ENCODE measurements at places on chromosomes 12 and 14. TPM values are rescaled to one million over a fixed set of nuclear protein-coding genes. Genes with fewer than 3 reads are reported as not detected.

CLEC6A gene
- 0.20 TPM for total RNA-seq

- peak; percentile 7 for DNase-seq
Measured at GRCh38 chr12:4116251-4117111, 157.1 kb upstream of the CCND2 start.

GRCh38 chr12:111439657-111440151, 34.0 kb downstream of the SH2B3 start:
- no peak for DNase-seq

TAS2R42 gene
- total RNA-seq, result not detected

ETNK1 gene
- total RNA-seq, result 24.0 TPM

DNA sequence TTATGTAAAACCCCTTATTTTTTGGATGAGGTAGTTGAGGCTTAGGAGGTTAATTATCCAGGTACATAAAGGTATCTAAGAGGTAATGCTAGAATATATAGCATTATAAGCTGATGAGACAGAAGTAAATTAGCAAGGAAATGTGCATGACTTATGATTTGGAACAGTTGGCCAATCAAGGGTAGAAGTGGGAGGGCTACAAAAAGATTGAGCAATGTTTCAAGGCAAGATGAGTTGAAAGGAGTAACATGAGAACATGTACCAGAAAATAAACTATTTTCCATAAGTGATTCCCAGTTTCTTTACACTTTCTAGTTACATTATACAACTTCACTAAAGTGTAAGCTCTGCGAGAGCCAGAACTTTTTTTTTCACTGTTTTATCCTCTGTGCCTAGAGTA, 290.9 kb downstream of the LRIG3 start:
- no peak for DNase-seq

KRT2 gene
- total RNA-seq, result not detected

SMIM41 gene
- 0.15 TPM for total RNA-seq

SLC10A1 gene
- not detected for total RNA-seq

COQ6 gene
- total RNA-seq, result 23.7 TPM

DNA sequence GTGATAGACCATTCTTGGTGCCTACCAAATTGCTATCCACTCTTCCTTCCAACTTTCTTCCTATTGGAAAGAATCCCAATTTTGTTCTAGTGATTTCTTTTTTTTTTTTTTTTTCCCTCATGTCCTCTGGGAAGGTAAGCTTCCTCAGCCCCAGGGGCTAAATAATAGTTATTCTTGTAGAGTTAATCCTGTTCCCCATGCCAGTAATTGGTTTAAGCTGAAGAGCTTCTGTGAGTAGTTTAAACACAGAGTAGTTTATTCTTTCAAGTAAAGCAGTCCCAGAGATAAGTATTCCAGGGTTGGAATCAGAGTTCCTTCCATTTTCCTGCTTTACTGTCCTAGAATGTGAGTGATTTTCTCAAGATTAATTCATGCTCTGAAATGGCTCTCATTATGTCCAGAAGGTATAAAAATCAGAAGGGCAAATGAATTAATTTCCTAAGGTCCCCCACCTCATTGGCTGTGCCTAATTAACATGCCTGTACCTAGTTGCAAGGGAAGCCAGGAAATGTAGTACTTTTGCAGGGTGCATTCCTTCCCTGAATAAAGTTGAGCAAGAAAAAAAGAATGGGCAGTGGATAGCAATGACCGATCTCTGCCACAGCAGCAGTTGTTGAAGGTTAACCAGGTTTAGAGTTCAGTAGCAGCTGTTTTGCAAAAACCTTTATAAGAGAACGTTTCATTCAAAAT, 97.8 kb downstream of the PLEKHA5 start:
- DNase-seq, result peak; percentile 83

GRCh38 chr14:96497586-96497985, 4.6 kb upstream of the PAPOLA start:
- DNase-seq, result no peak

- peak; percentile 11 for DNase-seq
Measured at GRCh38 chr12:90858252-90858651, 96.7 kb downstream of the CCER1 start.

DNA sequence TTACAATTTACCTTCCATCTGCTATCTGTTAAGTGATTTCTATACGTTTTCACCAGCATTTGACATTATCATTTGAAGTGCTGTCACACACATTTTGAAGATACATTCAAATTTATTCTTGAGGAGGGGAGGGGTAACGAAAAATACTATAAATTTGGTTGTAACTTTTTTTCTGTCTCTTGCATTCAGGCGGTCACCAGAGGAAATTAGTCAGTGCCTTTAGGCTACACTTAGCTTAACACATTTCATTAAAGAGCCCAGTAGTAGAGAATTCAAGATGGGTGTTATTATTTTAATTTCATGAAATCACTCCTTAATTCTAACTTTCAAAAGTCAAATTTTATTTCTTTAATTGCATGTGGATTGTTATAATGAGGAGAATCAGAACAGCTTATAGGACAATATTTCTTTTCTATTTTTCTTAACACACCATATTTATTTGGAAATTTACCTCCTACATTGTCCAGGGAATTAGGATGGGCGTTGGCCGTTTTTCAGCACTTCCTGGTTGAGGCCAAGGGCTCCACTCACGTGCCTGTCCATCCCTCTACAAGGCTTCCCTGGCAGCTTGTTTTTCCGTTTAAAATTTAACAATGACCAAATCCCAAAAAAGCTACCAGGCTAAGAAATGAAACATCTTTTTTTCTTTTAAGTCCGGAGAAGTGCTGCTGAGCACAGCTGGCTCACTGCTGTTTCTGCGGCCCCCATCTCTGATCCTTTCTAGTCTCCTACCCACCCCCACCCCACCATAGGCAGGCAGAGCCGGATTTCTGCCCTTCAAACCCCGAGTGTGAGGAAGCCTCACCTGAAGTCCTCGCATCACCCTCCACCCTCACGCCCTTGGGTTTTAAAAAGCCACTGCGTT, 1.1 kb upstream of the FAR2 start:
- DNase-seq, result peak; percentile 19

RFC5 gene
- total RNA-seq, result 25.0 TPM

LYSET gene
- total RNA-seq, result 8.7 TPM

DNA sequence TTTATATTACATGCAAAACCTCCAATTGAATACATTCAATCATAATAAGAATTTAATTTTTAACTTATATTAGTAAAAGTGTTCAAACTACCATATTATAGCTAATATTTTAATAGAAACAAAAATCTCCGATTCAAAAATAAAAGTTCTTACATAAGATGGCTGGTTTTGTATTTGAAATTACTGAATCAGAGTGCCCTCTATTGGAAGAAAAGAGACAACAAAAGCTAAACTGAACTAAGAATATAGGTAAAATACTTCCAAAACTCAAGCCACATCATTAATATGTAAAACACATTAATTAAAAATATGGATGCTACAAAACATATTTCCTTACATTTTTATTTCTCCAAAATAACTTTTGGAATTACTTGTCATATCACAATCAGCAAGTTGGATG, 120.3 kb downstream of the GARIN6 start:
- DNase-seq, result peak; percentile 54

DNA sequence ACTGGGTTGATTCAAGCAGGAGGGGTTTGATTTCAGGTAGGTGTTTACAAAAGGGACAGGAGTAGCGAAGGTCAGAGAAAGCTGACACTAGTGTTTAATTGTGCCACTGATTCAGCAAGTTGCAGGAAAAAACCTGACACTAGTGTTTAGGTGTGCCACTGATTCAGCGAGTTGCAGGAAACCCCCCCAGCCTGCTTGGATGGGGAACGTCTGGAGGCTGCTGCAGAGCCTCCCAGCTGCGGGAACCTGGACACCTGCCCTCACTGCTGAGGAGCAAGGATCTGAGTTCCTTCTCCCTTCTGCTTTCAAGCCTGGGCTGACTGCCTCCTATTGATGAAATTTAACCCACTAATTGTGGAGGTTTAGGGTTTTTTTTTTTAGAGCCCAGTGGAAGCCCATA, 84.2 kb downstream of the AVPR1A start:
- no peak for DNase-seq

GRCh38 chr12:93234641-93235040, 143.1 kb upstream of the NUDT4 start:
- DNase-seq, result no peak

GRCh38 chr12:31589598-31589903, 1.4 kb downstream of the DENND5B start:
- DNase-seq, result no peak

DNA sequence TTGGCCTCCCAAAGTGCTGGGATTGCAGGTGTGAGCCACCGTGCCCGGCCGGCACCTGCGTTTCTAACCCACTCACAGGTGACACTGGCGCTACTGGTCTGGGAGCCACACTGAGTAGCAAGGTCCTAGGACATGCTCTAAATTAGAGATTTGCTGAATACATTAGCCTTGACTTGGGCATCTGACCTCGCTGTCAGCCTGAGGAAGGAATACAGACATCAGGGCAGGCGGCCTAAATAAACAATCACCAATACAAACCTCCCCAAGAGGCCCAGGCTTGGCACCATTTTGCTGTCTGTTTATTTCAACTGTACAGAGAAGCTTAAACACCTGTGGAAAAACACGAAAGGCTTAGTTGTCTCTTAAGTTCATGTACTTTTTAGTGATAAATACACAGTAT, 27.5 kb downstream of the P2RX4 start:
- DNase-seq, result no peak

DNA sequence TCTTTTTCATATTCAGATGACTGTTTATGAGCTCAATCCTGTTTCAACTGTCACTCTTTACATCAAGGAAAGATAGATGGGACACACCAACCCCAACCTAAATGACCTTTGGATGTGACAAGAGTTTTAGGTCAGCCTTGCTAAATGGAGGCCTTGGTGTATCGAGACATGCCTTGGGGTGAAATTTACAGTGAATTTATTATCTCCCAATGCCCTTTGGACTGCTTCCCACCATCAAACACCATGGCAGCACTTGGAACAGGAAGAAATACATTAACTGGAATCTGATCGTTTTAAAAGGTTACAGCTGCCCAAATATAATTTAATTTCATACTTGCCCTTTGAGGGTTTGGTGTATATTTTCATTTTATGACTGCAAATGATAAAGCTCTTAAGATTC, 327.6 kb downstream of the SOX5 start:
- DNase-seq, result no peak

DNA sequence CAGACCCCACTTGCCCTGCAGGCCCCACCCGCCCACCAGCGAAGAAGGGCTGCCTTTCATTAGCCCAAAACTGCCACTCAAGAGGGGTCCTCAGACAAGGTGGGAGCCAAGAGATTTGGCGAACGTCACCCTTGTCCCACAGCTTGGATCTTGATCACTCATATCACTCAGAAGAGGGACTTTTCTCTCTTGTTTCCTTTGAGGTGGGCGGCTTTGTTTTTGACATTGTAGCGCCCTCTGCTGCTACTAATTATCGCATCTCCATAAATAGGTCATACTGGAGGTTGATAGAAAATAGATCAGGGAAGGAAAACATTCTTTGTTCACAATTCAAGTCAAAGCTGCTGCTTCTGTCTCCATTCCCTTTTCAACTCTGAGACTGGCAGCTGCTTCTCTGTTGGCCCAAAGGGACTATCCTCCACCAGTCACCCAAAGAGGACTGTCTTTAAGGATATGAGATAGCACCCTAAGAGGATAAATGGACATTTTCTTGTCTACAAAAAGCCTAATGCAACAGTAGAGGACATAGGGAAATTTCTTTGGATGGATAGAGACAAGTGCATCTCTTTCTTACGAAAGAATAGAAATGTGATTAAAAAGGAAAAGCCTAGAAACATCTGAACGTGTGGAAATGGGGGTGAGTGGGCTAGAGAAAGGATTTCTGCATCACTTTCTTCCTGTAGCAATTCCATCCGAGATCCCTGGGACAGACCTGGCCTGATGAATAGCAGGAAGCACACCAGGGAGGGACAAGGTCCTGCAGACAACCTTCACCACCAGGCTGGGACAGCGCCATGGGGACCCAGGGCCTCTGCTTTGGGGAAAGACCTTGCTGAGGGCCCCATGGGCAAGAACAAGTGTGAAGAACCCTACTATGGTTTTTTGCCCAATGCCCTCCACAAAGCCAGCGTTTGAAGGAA, 115.8 kb downstream of the DAD1 start:
- DNase-seq, result peak; percentile 55

DNA sequence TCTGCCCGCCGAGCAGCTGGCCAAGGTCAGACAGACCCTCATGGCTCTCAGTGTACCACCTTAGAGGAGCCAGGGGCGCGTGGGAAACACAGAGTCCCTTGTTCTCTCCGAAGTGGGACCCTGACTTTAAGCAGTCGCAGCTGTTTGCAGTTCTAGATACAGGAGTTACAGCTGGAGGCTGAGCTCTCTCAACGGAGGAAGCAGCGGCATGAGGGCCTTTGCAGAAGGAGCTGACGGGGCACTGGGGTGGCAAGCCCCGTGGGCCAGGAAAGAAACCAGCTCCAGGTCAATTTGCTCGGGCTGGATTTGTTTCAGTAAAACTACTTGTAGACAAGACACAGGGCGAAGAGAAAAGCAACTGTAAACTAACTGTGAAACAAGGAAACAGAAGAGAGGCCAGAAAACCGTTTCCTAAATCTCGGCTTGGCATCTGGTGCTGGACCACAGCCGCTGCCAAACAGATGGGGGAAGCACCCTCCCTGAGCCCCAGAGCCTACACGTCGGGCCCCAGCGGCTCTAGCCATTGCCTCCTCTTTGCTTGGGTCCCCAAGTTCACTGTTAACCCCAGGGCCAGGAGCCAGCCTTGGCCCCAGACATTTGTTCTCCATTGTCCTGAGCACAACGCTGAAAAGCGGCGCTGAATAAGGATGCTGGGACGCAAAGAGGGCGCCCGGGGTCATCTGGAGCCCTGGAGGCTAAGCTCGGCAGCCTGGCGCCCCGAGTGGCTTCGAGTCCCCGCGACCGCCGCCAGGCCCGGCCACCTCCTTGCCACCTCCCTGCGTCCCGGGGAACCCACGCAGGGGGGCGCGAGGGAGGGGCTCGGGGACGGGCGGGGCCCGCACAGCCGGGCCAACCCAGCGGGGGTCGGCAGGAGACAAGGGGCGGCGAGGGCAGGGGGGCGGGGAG, 914 bp upstream of the PACS2 start:
- DNase-seq, result no peak

AHNAK2 gene
- total RNA-seq, result 33.2 TPM

KRT77 gene
- total RNA-seq, result not detected

DNA sequence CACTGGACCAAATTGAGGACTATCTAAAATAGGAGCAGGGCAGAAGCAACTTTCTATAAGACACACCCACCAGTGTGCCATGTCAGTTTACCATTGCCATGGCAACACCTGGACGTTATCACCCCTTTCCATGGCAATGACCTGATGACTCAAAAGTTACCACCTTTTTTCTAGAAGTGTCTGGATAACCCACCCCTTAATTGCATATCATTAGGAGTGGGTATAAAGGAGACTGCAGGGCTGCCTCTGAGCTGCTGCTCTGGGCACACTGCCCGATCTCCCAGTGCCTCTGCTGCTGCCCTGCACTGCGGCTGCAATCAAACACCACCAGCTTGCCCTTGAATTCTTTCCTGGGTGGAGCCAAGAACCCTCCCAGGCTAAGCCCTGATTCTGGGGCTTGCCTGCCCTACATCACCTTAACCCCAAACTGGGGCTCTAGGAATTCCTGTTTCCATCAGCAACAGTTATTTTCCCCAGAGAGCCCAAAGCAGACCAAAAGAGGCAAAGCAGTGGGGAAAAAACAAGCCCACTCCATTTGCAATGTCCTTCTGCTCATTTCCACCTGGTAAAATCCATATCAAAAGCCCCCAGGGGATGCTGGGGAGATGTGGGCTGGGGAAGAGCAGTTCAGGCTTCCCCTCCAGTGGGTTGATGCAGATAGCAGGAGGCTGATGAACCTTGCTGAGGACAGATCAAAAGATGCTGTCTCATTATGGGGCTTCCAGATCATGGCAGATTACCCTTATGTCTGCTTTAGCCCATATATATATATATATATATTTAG, 129.5 kb upstream of the NCOR2 start:
- peak; percentile 57 for DNase-seq

FGD4 gene
- total RNA-seq, result 30.6 TPM

SERPINA10 gene
- not detected for total RNA-seq

Measured in renal cortical epithelial cell (primary cell).